ENCODE measurements at places on chromosomes 7 and 10. TPM values are rescaled to one million over a fixed set of nuclear protein-coding genes. Genes with fewer than 3 reads are reported as not detected.

The GPC2 gene
- 0.55 TPM for polyA plus RNA-seq

DNA sequence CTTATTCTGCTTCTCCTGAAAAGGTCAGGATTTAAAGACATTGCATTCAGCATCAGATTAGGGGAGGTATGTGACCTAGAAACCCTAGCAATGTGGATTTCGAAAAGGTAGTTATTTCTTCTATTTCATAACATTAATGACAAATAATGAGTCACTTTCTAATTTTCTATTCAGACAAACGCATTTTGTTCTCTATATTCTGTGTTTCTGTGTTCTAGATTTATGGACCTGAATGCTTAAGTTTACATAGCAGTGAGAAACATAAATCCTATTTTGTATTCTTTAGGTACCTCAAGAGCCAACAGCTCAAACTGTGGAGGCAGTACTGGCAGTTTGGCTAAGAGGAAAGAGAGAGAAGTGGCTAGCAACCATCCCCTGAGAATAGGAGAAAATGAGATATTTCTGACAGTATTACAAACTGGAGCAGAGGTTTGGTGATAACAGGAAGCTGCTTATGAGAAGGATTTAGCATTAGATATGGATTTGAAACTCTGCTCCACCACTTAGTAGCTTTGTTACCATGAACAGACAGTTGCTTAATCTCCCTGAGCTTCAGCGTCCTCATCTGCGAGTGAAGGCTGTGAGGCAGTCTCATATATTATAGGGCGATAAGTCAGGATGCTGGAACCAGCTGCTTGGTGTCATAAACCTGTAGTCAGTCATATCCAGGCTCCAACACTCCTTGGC, 28.2 kb downstream of the CDK14 start:
- H3K27ac ChIP-seq: no peak overlapping the region
- no peaks in the 10 kb centered on the region for H3K36me3 ChIP-seq
- no peak for DNase-seq
- peaks cover 23% of the 10 kb centered on the region for H3K4me1 ChIP-seq
- H3K27me3 ChIP-seq: no peaks in the 10 kb centered on the region
- no peak overlapping the region for H3K4me3 ChIP-seq

- no peak overlapping the region for H3K4me3 ChIP-seq
- H3K27me3 ChIP-seq: no peaks in the 10 kb centered on the region
- H3K4me1 ChIP-seq: peaks cover under 1% of the 10 kb centered on the region
- H3K27ac ChIP-seq: no peak overlapping the region
Observed at GRCh38 chr7:137585591-137585990, 242.1 kb upstream of the PTN start.

The PRSS37 gene
- not detected for polyA plus RNA-seq

The CPA2 gene
- 0.41 TPM for polyA plus RNA-seq

DNA sequence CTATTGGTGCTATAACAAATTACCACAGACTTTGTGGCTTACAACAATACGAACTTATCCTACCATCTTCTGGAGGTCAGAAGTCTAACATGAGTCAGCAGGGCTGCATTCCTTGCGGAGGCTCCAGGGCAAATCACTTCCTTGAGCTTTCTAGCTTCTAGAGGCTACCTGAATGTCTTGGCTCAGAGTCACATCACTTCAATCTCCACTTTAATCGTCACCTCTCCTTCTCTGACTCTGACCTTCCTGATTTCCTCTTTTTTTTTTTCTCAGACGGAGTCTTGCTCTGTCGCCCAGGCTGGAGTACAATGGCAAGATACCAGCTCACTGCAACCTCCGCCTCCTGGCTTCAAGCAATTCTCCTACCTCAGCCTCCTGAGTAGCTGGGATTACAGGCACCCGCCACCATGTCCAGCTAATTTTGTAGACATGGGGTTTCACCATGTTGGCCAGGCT, 44.6 kb upstream of the ANAPC16 start:
- H3K27ac ChIP-seq: no peak overlapping the region
- H3K4me3 ChIP-seq: no peak overlapping the region
- DNase-seq: peak; percentile 73
- H3K27me3 ChIP-seq: no peaks in the 10 kb centered on the region
- peaks cover 4% of the 10 kb centered on the region for H3K36me3 ChIP-seq

The ICA1 gene
- polyA plus RNA-seq: 1.9 TPM

The UBN2 gene
- polyA plus RNA-seq: 3.0 TPM

The CNPY1 gene
- not detected for polyA plus RNA-seq

The SPDYE11 gene
- not detected for polyA plus RNA-seq

- no peak overlapping the region for H3K27ac ChIP-seq
- no peak overlapping the region for H3K4me3 ChIP-seq
- no peak for DNase-seq
- H3K4me1 ChIP-seq: no peaks in the 10 kb centered on the region
Observed at GRCh38 chr7:127365164-127365956, 27.1 kb downstream of the ZNF800 start.

DNA sequence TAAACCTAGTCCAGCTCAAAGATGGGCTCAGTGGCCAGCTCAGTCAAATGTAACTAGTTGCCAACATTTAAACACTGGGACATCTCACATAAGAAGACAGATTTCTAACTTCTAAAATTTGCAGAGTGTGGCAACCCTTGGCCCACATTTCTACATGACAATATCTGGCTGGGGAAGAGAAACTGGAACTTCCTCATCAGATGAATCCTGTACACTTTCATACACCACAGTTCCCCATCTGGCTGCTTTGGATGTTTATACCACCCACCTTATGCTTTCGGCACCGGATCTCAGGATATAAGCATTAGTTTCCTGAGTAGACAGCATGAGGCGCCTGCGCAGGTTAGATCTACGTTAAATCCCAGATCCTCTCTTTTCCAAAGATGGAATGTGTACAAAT, 199.3 kb downstream of the PRKG1 start:
- H3K4me3 ChIP-seq: no peak overlapping the region
- H3K27ac ChIP-seq: no peak overlapping the region
- no peaks in the 10 kb centered on the region for H3K4me1 ChIP-seq

The EVX1 gene
- not detected for polyA plus RNA-seq

The EPHB6 gene
- polyA plus RNA-seq: 3.0 TPM

GRCh38 chr10:70233939-70234300, 691 bp upstream of the PPA1 start:
- H3K27me3 ChIP-seq: no peaks in the 10 kb centered on the region
- DNase-seq: no peak
- peaks cover 4% of the 10 kb centered on the region for H3K36me3 ChIP-seq

DNA sequence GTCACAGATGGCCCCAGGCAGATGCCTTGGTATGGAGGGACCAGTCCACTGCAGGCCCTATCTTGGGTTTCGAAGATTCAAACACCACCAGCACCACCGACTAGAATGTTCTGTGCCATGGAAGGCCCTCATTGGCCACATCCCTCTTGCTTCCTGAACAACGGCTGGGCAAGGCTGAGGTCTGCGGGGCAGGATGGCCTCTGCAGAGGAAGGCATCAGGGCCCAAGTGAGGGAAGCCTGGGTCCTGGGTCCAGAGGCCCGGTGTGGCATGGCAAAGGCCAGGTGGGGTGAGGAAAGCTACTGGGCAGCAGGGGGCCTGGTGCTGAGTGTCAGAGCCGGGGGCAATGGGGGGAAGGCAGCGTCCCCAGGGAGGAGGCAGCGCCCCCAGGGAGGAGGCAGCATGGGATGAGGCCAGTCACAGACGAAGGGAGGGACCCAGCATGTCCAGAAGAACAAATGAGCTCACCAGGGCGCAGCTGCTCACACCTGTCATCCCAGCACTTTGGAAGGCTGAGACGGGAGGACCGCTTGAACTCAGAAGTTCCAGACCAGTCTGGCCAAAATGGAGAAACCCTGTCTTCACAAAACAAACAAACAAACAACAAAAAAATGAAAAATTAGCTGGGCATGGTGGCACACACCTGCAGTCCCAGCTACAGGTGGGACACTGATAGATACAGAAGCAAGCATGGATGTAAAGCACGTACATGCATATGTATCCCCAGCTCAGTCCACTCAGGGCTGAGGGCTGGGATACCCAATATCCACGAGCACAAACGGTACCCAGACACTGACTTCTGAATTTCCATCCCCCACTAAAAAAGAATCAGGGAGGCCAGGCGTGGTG, 64.4 kb downstream of the PROSER2 start:
- H3K27me3 ChIP-seq: no peaks in the 10 kb centered on the region
- no peaks in the 10 kb centered on the region for H3K36me3 ChIP-seq
- no peak overlapping the region for H3K4me3 ChIP-seq
- no peak for DNase-seq
- H3K4me1 ChIP-seq: peaks cover 41% of the 10 kb centered on the region

The GIMAP4 gene
- polyA plus RNA-seq: 0.07 TPM
